Fibroblast of skin of back (primary cell): ENCODE measurements at places on chromosomes 1 and 21.

GRCh38 chr21:44497703-44498126 lies 42.3 kb downstream of the KRTAP10-1 start:
- no peak for DNase-seq

GRCh38 chr1:47412437-47412836 lies 3.6 kb upstream of the FOXE3 start:
- DNase-seq, result no peak

DNA sequence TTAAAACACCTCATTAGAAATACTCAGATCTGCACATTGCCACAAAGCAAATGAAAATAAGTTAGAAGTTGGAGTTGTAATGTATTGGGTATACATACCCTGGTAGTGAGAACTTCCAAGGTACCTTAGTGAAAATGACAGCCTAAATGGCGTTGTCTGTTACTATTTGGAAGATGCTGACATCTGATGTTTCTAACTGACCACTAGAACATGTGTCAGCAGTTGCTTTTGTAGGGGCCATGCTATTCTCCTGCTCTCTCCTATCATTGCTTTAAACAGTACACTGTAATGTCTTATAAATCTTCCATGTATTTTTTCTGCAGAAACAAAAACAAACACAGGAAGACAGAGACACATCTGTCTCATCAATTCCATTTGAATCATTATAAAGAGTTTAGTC lies 40.1 kb downstream of the LAMC1 start:
- DNase-seq, result no peak

GRCh38 chr1:190258003-190258402 lies 219.7 kb downstream of the BRINP3 start:
- DNase-seq, result no peak

- no peak for DNase-seq
These were observed 2.7 kb upstream of the PRXL2B start for GRCh38 chr1:2583871-2584351.

GRCh38 chr1:201591981-201592380 lies 53.1 kb downstream of the NAV1 start:
- no peak for DNase-seq

DNA sequence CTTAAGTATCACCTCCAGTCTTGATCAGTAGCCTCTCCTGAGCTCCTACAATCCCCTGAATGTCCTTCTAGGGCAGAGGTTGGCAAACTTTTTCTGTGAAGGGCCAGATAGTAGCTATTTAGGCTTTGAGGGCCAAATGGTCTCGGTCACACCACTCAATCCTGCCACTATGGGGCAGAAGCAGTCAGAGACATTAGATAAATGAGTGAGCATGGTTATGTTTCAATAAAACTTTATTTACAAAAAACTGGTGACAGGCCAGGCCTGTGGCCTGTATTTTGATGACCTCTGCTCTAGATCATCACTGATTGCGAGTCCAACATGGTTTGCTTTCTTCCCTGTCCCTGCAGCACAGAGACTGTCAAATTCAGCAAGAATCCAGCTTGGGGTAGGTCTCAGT lies 36.3 kb downstream of the LRP8 start:
- no peak for DNase-seq
